Stimulated activated CD4-positive, alpha-beta T cell treated with anti-CD3 and anti-CD28 coated beads, TNF-alpha, amount 100 ng/mL, for 4 hours (primary cell): ENCODE measurements at places on chromosomes 3 and 15.

DNA sequence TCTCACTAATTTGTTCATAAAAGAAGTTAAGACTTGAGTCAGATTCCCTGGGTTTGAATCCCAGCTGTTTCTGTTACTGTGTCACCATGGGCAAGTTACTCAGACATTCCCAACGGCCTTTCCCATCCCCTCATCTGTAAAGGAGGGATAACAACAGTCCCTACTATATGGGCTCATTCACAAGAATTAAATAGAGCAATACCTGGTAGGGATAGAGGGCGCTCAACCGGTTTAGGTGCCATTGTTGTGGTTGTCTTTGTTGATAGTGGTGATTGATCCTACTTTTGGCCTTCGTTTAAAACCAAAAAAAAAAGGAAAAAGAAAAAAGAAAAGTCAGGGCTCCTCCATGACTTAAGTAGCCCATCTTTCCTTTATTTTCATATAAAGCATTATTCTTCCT is 563.1 kb downstream of the GRM7 start:
- DNase-seq: no peak

- no peak for DNase-seq
Observed at GRCh38 chr15:92061511-92062195, 208.1 kb downstream of the SLCO3A1 start.

- DNase-seq: no peak
Observed at GRCh38 chr15:63545520-63545919, 41.1 kb downstream of the USP3 start.

DNA sequence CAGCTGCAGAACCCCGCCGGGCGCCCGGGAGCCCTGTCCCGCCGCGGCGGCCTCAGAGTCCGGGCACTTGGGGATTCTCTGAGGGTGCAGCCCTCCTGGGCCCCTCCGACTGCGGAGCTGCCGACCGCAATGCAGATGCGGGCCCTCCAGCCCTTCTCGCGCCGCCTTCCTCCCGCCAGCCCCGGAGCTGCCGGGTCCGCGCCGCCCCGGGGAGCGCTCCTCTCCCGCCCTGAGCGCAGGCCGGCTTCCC is 320 bp upstream of the ACAN start:
- DNase-seq: no peak

DNA sequence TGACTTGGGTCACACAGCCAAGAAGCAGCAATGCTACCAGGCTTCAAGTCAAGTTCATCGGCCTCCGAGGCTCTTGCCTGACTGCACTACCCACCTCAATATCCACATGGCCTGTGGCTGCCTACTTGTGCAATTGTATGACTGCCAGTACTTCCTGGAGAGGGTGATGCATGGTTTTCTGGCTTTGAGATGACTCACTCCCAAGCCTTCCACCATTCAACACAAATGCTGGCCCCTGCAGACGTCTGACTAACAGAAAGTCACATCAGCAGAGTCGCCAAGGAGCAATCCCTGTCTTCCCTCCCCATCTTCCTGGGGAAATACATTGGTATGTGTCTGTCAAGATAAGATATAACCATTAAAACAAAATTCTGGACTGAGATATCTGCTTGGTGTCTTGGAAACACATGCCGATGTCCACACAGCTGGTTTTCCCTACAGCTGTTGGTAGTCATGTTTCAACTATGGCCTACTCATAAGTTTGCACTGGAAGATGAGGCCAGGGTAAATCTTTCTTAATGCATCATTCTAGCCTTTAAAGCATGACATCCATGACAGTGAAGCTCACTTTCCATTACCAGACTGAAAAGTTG is 79.6 kb upstream of the SPATA12 start:
- DNase-seq: no peak

DNA sequence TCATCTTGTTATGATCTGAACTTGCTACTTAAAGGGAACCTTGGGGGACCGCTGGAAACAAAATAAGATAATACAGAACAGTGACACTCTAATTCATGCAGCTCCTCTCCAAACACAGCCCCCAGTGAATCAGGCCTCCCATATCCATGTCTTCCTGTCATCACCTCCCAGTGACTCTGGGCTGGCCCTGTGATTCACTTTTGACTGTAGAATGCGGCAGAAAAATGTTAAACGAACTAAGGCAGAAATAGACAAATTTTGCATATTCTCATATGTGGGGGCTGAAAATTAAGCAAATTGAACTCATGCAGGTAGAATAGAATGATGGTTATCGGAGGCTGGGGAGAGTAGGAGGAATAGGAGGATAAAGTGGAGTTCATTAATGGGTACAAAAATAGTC is 20.2 kb upstream of the GADL1 start:
- DNase-seq: no peak

- no peak for DNase-seq
Observed at GRCh38 chr3:46132565-46132964, 75.5 kb downstream of the CCR1 start.

GRCh38 chr15:34810443-34811129 is 15.2 kb upstream of the ACTC1 start:
- DNase-seq: no peak

GRCh38 chr3:125000661-125001060 is 55.1 kb downstream of the HEG1 start:
- DNase-seq: no peak

GRCh38 chr3:41933154-41933676 is 28.7 kb downstream of the ULK4 start:
- no peak for DNase-seq

GRCh38 chr15:93997071-93997658 is 234.2 kb upstream of the MCTP2 start:
- no peak for DNase-seq

GRCh38 chr15:28098766-28099554 is at the start of gene OCA2:
TSS of gene OCA2 (minus strand) at chr15:28099315. CDS start at chr15:28081874, 17,441 bp downstream.
- peak; percentile 54 for DNase-seq

- DNase-seq: no peak
Observed at GRCh38 chr3:24540821-24541220, 46.2 kb upstream of the THRB start.

DNA sequence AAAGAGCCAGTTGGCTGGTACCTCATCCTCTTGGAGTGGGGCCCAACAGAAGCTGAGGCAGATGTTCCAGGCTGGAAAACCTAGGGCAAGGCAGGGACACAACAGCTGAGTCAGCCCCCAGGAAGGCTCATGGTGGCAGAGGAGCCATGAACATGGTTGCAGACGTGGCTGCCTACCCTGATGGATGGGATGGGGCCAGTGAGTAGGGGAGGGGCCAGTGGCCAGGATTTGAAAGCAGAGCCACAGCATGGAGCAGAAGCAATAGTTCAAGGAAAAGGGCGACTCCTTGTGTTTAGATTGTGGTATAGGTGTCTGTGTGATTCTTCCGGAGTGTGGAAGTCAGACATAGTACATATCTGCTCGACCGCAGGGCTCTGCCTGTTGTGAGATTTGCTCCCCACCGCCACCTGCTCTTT is 24.2 kb downstream of the PXYLP1 start:
- no peak for DNase-seq

GRCh38 chr3:111989061-111989678 is 9.6 kb upstream of the TAGLN3 start:
- no peak for DNase-seq

DNA sequence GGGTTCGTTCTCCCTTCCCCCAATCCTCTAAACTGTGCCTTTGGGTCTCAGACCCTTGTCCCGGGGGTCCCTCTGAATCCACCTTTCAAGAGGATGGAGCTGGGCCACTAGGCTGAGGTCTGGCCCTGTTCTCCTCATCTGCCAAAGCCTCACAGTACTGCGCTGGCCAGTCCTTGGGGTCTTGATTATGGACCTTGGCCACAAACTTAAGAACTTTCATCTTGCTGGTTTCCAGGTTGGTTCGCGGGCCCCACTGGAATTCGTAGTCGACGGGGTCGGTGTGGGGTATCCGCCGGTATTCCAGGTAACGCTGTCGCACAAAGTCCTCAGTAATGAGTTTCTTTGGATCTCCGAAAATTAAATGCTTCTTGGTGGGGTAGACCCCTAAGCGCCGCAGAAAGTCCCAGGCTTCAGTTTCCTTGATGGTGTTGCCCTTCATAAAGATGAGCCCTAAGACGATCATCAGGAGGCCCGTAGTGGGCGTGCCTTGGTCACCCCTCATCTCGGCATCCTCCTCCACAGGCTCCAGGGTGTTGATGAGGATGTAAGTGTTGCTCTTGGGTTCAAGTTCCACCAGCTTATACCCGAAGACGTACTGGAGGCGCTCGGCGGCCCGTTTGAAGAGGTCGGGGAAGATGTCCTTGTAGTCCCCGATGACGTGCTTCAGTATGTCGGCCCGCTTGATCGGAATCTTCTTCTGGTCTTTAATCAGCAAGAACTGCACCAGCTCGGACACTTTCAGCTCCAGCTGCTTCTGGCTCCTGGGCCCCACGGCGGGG is 727 bp downstream of the NSMCE3 start:
- peak; percentile 19 for DNase-seq

- no peak for DNase-seq
Observed at GRCh38 chr3:176942305-176942704, 255.0 kb downstream of the TBL1XR1 start.

- no peak for DNase-seq
Observed at GRCh38 chr3:185711255-185711870, 113.5 kb downstream of the IGF2BP2 start.

DNA sequence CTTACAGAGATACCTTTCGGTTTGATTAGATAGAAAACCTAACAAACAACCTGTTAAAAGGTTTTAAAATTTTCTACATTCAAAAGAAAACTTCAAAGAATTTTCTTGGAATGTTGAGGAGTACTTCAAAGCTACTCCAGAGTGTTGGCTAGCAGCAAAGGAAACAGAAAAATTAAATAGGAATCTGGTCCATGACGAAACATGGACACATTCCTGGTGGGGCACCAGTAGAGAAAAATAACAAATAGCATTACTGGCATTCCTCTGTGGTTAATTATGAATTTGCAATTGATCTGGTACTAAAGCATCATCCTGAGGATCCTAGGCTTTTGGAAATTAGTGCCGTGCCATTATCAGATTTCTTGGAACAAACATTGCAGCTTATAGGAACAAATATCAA is 59.5 kb upstream of the DPPA4 start:
- DNase-seq: no peak
